MG63 (cell line): ENCODE measurements at places on chromosomes 7 and 10. TPM values are rescaled to one million over a fixed set of nuclear protein-coding genes. Genes with fewer than 3 reads are reported as not detected.
A peak's percentile ranks its signal among the peaks of the same experiment; 100 is the strongest.

DNA sequence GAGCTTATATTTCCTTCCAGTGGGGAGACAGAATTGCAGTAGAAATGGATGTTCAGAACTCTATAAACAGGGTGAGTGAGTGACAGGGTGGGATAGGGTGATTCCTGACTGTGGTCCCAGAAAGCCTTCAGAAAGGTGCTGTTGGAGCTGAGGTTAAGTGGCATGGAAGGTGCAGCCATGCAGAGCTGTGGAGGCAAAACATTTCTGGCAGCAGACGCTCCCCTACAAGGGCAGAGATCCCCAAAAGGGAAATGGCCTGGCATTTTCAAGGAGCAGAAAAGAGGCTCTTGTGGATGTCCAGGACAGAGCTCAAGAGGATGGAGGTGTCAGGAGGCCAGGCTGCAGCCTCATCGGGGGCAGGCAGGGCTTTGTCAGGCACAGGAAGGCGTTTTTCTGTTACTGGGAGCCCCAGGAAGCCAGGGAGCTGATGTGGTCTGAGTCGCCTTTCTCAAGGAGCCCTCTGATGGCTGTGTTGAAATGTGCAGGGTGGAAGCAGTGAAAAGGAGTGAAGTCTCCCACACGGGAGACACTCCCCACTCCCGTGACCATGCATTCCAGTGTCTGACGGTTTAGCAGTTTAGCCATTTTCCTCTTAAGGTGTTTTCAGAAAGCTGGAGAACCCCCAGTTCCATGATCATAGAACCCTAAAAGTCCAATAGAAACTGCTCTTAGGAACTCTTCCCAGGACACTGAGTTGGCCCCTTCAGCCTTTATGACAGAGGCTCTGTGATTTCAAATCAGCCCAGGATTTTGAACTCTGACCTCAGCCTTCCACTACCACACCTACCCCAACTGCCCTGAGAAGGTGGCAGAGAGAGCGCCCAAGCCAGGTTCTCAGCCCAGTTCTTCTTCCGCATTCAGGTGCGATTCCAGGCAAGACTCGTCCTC lies 96.2 kb downstream of the C10orf105 start:
- DNase-seq: peak; percentile 19

DNA sequence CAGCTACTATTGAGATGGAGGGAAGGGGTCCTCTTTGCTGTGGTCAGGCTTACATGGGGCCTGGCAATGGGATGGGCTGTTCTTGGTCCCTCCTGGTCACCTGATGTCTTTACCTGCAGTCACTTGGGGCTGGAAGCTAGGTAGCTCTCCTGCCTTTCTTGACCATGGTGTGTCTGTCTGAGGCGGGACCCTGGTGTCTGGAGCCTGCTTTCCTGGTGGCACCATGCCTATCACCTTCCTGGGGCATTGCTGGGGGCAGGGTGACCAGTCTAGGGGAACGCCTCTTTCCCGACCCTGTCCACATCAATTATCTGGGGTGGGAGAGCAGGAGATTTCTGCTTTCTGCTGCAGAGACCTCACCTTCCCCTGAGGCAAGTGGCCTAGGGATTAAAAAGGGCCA lies 55.6 kb downstream of the ARHGAP22 start:
- DNase-seq: no peak

The HHEX gene
- 4.2 and 9.6 TPM in 2 replicates for total RNA-seq

GRCh38 chr10:416091-416515 lies 273.4 kb downstream of the DIP2C start:
- no peak for DNase-seq

- DNase-seq: no peak
Observed at GRCh38 chr10:58362027-58362789, 23.0 kb upstream of the TFAM start.

The TMEM236 gene
- total RNA-seq: not detected in 2 replicates

The NUTM2E gene
- not detected in 2 replicates for total RNA-seq

The LIPK gene
- not detected in 2 replicates for total RNA-seq

GRCh38 chr7:149772956-149773434 lies 393 bp downstream of the ZNF467 start:
- no peak for DNase-seq

The TMEM178B gene
- total RNA-seq: 0.10 TPM in 1 of 2 replicates, not detected in the other

- no peak for DNase-seq
Observed at GRCh38 chr7:6554848-6555247, 3.6 kb upstream of the GRID2IP start.

- DNase-seq: peak; percentile 71
Observed at GRCh38 chr7:45874408-45875131, 1.7 kb upstream of the CCDC201 start.

DNA sequence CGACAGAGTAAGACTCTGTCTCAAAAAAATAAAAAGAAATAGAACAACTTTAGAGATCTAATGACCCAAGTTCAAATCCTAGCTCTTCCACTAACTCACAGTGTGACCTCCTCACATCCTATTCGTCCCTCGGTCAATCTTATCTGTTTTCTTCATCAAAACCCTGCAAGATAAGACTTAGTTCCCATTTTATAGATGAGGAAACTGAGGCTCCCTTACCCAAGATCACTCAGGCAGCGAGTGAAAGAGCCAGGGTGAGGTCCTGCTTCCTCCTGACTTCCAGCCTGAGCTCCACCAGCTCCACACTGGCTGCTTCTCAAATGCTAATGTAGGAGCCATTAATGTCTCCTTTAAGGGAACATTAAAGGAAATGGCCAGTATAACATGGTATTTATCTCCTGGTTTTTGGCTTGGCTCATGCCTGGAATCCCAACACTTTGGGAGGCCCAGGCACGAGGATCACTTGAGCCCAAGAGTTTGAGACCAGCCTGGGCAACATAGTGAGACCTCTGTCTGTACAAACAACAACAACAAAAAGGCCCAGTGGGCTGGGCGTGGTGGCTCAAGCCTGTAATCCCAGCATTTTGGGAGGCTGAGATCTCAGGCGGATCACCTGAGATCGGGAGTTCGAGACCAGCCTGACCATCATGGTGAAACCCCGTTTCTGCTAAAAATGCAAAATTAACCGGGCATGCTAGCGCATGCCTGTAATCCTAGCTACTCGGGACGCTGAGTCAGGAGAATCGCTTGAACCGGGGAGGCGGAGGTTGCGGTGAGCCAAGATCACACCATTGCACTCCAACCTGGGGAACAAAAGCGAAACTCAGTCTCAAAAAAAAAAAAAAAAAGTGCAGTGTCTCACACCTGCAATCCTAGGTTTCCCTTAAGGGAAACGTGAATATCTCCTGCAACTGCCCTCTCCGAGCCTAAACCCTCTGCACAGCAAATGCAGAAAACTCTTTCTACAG lies 3.4 kb upstream of the RHBDD2 start:
- DNase-seq: no peak

The AGR3 gene
- total RNA-seq: not detected in 2 replicates

GRCh38 chr7:35286986-35287385 lies 33.1 kb upstream of the TBX20 start:
- no peak for DNase-seq

The UFSP1 gene
- 5.4 and 6.8 TPM in 2 replicates for total RNA-seq

DNA sequence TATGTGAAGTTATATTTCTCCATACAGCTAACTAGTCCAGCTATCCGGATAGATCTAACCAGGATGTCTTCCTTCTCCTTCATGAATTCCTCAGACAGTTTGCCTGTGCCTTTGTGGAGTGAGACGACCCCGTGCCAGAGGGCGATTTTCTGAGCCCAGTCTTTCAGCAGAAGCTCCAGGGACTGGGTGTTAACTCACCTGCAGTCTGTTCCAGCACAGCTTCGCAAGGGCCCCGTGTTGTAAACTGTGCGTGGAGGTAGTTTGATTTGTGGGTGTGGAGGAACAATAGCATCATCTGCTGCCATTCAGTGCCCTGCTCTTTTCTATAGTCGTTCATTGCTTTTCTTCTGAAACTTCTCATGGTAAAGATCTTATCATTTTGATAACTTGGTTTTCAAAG lies 103.8 kb downstream of the INPP5A start:
- DNase-seq: no peak

DNA sequence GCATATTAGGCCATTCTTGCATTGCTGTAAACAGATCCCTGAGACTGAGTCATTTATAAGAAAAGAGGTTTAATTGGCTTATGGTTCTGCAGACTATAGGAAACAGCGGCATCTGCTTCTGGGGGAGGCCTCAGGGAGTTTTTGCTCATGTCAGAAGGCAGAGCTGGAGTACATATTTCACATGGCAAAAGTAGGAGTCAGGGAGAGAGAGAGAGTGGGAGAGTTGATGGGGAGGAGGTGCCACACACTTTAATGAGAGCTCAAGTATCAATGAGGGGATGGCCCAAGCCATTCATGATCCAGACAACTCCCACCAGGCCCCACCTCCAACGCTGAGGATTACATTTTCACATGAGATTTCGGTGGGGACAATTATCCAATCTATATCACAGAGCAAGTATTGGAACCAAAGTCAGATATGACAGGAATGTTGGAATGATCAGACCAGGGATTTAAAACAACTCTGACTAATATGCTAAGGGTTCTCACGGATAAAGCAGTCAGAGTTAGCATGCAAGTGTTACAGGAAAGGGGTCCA lies 795.3 kb upstream of the CELF2 start:
- peak; percentile 64 for DNase-seq

The ADO gene
- 20.2 and 20.8 TPM in 2 replicates for total RNA-seq

The VOPP1 gene
- 45.4 and 56.4 TPM in 2 replicates for total RNA-seq

The ANKRD61 gene
- total RNA-seq: not detected in 2 replicates
